DMS79 treated with DMSO at 0.1 percent for 48 hours (cell line): ENCODE measurements at places on chromosomes 13 and 19.

- no peak for DNase-seq
These were observed 49.4 kb upstream of the INTS6 start for GRCh38 chr13:51502153-51502651.

- DNase-seq = no peak
These were observed 2.4 kb downstream of the RNF6 start for GRCh38 chr13:26219726-26220125.

GRCh38 chr13:106548064-106548696 lies 12.7 kb upstream of the EFNB2 start:
- DNase-seq = no peak

- no peak for DNase-seq
These were observed 11.8 kb downstream of the ARHGEF18 start for GRCh38 chr19:7360393-7360984.

- DNase-seq = no peak
These were observed 393.1 kb downstream of the KLF12 start for GRCh38 chr13:73741111-73741510.

DNA sequence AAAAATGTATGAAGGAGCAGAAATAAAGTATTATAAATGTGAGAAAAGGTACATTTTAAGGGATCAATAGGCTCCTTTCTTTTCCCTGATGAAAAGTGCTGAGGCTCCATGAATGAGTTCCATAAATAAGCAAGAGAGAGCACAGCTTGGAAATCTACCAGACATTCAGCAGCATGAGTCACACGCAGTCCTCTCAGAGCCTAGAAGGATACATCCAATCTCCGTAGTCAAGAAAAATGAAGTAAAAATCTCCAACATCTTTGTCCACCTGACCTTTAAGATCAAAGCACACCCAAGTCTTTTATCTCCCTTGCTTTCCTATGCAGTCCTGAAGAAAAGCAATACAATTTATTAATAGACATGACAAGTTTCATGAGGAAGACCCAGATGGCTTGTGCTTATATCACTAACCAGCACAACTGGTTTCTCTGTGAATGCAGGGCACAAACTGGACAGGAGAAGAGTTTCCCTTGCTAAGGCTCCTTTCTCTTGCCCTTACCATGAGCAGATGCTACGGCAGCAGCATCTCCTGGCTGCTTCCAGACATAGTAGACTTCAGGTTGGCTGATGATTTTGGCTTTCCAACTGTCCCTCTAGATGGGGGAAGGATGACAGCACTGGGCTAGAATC lies 730.8 kb downstream of the EFNB2 start:
- DNase-seq = no peak

GRCh38 chr19:33683881-33684537 lies 62.3 kb downstream of the CHST8 start:
- DNase-seq = no peak

GRCh38 chr13:36806102-36806501 lies 12.9 kb upstream of the RFXAP start:
- no peak for DNase-seq

- DNase-seq = peak; percentile 22
These were observed 7.8 kb downstream of the DHX34 start for GRCh38 chr19:47356900-47357299.

DNA sequence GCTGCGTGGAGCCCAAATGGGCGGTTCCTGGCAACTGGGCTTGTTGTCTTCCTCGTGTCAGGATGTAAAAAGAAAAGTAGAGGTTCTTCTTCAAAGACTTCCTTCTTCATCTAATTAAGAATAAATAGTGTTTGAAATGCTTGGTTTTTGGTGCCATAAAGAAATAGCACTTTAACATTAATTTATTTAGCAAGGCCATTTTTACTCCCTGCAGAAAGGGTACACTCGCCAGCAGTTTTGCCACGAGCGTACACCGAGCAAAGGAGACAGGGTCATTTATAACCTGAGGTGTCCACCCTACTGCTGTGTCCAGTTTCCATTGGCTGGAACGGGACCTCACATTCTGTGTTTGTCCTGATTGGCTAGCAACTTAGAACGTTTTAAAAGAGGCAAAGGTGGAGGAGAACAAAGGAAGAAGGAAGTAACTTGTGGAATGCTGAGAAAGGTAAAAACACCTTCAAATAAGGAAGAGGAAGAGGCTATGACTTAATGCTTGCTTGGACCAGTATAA lies 21.8 kb upstream of the OR10H1 start:
- peak; percentile 83 for DNase-seq

DNA sequence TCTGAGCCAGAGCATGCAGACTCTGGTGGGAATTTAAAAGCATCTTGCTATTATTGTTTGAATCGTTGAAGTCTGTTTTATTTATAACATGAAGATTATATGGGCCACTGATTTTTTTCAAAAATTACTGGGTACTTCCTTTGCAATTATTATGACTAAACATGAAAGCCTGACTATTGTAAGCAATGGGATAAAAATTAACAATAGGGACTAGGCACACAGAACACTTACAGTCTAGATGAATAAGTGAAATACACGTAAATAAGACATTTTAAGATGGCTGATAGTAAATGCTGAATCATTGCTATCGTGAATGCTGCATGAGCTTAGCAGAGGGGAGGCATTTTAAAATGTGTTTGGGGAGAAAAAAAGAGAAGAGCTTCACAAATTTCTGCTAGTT lies 81.0 kb upstream of the MAB21L1 start:
- DNase-seq = no peak

DNA sequence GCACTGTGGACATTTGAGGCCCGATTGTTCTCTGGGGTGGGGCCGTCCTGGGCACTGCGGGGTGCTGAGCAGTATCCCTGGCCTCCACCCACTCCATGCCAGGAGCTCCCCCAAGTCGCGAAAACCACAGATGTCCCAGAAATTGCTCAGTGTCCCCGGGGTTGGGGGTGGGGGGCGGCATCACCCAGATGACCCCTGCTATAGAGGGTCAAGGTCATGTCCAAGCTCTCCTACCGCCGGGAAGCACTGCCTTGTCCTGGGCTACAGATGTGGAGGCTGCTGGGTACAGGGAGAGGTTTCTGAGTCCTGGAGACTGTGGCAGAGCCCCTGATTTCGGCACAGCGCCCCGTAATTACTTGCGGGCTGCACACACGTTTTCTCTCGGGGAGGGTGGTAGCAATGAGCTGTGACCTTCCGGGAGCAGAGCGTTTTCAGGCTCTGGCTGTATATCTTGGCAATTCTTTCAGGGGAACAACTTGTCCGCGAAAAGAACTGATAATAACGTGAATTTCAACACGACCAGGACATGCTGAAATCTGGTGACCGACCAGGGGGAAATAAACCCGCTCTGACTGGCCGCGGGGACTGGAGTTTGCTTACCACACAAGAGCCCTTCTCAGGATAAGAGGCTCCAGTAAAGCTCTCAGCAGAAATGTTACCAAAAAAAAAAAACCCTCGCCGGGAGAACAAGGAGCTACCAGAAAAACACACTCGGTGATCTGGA lies 68.1 kb downstream of the GNG7 start:
- peak; percentile 81 for DNase-seq

DNA sequence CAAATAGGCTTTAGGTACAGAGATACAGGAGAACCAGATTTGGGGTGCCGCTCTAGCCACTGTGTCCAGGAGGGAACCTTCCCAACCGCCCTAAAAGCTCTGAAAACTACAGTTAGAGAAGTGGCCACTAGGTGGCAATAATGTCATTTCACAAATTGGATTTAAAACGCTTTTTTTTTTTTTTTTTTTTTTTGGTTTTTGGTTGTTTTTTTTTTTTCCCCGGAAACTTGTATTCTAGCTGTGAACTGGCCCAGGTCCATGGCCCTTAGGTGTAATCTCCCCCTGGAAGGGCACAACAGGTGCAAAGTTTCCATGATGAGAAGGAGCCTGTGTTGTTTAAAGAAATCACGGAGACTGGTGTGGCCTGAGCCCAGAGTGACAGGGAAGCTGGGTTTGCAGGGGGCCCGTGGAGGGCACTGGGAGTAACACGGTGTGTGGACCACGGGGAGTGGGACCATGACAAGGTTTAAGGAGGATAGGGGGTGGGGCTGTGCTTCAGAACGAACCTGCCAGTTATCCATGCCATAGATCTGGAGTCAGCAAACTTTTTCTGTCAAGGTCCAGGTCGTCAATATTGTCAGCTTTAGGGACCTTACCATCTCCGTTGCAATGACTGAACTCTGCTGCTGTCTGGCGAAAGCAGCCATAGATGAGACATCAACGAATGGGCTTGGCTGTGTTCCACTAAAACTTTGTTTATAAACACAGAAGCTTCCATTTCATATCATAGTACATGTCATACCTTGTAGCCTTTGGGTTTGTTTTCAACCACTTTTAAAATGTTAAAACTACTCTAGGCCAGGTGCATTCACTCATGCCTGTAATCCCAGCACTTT lies 10.1 kb downstream of the OR1I1 start:
- peak; percentile 67 for DNase-seq

DNA sequence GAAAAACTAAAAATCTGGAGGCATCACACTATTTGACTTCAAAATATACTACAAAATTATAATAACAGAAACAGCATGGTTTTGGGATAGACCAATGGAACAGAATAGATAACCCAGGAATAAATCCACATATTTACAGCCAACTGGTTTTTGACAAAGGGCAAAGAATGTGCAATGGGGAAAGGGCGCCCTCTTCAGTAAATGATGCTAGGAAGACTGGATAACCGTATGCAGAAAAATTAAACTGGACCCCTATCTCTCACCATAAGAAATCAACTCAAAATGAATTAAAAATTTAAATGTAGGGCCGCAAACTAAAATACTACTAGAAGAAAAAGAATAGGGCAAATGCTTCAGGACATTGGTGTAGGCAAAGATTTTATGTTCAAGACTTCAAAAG lies 440.5 kb upstream of the SGCG start:
- no peak for DNase-seq

DNA sequence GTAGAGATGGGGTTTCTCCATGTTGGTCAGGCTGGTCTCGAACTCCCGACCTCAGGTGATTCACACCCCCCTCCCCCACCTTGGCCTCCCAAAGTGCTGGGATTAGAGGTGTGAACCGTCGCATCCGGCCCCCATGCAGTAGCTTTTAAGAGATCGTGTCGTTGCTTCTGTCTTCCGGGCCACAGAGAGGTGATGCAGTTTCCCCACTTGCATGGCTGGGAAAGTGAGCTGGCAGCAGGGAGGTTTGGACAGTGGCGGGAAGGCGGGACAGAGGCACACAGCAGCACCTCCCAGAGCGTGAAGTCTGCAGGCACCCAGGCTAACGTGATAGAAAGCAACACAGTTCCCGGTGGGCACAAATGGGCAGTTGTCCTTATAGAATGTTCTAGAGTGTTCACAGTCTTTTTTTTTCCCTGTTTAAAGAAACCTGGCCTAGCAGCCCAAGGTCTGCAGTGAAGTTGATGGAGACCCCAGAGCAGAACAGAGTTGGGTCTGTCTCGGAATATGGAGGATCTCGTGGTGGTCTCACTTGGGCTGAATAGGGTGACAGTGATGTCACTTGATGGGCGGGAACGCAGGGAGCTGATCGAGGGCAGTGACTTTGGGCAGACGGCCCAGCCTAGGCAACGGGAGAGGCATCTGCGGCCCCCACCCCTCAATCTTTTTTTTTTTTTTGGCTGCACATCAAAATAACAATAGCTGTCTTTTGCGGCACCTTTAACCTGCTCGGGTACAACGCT lies 4.9 kb downstream of the UHRF1 start:
- no peak for DNase-seq

DNA sequence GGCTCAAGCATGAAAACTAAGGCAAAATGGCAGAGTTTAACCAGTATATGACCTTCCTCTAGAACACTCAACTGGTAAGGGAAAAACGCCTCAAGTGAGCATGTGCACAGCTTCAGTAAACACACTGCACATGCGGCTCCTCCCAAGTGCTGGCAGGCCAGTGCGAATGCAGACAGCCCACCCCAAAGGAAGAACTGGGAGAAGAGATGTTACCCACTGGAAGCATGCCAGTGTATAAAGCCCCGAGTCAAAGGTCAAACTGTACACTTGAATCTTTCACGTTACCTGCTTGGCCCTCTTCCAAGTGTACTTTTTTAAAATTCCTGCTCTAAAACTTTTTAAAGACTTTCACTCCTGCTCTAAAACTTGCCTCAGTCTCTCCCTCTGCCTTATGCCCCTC lies 19.2 kb upstream of the RCBTB1 start:
- no peak for DNase-seq

DNA sequence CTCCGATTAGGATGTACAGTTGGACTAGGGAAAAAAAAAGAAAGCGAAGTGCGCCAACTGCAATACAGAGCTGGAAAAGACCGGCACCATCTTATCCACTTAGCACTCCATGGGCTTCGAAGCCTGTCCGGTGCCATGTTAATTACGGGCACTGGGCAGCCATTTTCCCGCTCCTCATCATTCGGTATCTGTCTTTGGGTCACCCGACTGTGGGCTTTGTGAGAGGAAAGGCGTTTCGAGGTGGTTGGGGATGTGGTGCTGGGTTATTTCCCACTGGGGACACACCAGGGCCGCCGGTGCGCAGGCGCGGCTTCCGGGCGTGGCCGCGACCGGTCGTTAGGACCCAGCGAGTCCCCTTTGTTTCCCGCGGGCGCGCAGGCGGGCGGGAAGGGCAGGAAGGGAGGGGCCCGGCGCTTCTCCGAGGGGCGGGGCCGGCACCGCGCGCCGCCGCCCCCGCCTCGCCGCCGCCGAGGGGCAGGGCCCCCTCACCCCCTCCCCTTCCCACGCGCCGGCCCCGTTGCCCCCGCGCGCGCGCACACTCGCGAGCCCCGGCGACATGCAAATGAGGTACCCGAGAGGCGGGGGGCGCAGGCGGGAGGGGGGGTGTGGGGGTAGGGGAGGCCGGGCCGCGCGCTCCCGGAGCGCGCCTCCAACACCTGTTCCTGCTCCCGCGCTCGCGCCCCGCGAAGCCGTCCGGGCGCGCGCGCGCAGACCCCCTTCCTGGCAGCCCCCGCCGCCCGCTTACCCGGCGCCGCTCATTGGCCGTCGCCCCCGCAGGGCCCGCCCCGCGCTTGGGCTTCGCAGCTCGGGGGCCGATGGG lies at the start of gene ZNF524:
Gene ZNF524 (plus strand): TSS at position 447 of the 820 bp plus-strand sequence. CDS start 1,825 bp downstream, outside the sequence.
- peak; percentile 98 for DNase-seq

DNA sequence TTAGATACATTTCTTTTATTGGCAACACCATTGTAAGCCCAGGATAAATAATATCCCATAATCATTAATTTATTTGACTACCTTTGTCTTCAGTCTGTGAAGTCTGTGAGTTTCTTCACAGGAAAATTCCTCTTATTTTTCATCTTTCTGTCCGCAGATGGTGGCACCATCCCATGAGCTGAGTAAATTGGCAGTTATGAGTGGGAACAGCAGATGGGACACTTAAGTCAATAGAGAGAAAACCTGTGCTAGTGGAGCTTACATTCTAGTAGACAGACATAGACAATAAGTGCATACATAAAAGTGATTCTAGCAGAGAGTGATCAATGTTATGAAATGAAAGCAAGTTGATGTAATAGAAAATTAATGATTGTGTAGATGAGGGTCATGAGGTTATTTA lies 638.2 kb upstream of the MIR17HG start:
- no peak for DNase-seq

GRCh38 chr13:57932061-57932460 lies 300.5 kb downstream of the PCDH17 start:
- no peak for DNase-seq

- no peak for DNase-seq
These were observed 175.8 kb downstream of the DCT start for GRCh38 chr13:94303644-94304174.

DNA sequence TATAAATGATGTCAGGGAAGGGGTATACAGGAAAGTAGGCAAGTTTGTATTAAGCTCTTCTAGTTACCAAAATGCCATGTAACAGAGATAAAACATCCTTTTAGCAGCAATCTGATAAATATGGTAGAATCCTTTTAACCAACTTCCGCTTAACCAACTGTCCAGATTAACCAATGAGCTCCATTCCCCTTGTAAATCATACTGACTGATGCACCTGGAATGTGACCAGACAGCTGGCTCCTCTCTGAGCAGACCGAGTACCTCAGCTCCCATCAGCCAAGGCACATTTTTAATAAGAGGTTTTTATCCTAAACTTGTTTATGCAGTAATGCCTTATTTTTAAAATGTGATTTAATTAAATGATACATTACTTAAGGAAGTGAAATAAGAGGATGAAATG lies 66.4 kb downstream of the KLF12 start:
- DNase-seq = no peak
